ENCODE measurements at places on chromosomes 3 and 15.
A peak's percentile ranks its signal among the peaks of the same experiment; 100 is the strongest.

DNA sequence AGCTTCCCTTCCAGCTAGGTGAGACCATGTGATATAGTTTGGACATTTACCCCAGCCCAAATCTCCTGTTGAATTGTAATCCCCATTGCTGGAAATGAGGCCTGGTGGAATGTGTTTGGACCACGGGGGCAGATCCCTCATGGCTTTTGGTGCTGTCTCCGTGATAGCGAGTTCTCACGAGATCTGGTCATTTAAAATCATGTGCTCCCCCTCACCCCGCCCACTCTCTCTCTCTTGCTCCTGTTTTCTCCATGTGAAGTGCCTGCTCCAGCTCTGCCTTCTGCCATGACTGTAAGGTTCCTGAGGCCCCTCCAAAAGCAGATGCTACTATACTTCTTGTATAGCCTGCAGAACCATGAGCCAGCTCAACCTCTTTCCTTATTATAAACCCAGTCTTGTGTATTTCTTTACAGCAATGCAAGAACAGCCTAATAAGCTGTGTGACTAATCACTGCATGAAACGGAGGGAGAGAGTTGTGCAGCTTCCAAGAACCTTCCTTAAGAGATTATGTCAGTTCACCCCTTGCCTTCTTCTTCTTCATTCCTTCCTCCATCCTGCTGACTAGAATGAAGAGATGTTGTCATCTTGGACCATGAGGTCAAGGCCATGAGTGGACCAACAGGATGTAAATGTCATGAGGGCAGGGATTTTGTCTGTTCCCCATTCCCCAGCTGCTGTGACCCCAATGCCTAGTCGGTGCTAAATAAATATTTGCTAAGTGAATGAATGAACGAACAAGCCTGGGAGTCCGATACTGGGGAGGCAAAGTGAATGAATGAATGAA, 91.0 kb downstream of the CPN2 start:
- no peak for DNase-seq

DNA sequence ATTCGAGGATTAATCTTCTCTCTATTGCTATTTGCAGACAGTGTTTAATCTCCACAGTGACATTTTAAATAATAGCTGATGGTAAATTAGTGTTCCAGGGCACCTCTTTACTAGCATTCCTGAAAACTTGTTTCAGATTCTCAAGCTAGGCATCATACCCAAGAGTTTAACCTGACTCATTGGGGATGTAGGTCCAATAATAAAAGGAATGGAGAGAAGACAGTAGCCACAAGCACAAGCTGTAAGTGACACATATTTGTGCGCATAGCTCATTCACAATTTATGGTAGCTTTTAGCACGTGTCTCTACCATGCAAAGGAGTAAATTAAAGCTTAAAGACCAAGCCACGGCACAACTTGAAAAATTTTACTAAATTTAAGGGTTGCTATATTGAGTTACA, 171.3 kb upstream of the FAM3D start:
- no peak for DNase-seq

GRCh38 chr3:172624999-172625398, 85.9 kb downstream of the NCEH1 start:
- DNase-seq, result no peak

- DNase-seq, result peak; percentile 66
Measured at GRCh38 chr15:83011271-83012075, at the start of gene C15orf40. C15orf40 (minus strand) TSS chr15:83011639; CDS start chr15:83011607, 32 bp downstream.

GRCh38 chr3:156433910-156434309, 121.0 kb downstream of the SSR3 start:
- DNase-seq, result no peak

Measured in HS-27A (cell line).